ENCODE measurements at places on chromosomes 11 and 22.
A peak's percentile ranks its signal among the peaks of the same experiment; 100 is the strongest.

DNA sequence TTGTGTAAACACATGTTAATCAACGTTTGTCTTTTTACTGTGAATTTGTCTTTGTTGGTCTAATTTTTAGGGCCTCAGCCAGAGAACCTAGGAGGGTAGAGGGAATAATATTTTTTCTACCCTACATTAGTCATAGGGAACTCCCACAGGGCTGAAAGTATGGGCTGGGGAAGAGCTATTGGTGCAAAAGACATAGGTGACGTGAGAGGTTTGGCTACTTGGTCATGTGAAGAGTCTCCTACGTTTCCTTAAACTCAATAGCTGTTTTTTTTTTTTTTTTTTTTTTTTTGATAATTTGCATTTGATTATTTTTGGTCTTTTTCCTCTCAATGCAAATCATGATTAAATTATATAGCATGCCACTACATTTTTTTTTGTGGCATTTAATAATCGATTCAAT is 15.9 kb upstream of the MMP7 start:
- no peak for DNase-seq

DNA sequence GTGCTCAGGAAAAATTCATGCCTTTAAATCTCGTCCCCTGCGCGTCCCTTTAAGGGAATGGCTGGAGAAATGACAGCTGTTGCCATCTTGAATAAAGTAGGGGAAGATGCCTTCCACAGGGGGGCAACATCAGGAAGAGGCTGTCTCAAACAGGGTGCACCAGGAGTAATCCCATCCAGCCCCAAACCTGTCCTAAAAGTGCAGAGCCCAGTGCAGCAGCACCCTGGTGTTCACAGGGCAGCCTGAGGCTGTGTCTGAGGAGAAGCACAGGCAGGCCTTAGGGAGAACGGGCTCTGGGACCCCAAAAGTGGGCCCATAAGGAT is 10.8 kb upstream of the C11orf96 start:
- no peak for DNase-seq

- DNase-seq: no peak
These were observed 737 bp upstream of the STIP1 start for GRCh38 chr11:64185175-64185692.

- no peak for DNase-seq
These were observed 75.8 kb downstream of the NAT10 start for GRCh38 chr11:34181251-34181650.

DNA sequence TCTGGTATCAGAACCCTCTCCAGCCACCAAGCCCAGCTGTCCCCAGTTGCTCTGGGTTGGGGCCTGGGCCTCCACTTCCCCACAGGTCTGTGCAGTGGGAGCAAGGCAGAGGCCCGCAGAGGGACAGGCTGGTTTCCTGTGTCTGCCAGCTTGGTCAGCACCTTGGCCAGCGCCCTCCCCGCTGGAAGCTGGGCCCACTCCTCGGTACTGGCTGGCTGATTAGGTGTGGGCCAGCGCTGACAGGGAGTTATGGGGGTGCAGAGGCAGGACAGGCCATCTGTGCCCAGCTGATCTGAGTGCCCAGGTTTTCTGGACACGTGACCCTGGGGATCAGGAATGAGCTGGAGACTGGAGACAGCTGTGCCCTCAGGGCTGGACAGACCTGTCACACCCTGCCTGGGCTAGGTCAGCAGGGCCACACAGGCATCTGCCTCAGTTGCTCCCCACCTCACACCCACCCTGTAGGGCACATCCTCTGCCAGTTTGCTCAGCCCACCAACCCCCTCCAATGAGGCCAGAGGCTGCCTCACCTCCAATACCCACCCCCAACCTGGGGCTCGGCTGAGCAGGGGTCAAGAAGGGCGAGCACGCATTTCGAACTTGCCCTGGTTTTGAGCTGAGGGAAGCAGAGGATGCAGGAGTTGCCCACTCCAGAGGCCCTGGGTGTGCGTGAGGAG is 175.3 kb downstream of the IGLL1 start:
- DNase-seq: no peak

GRCh38 chr11:78465169-78465942 is 47.7 kb upstream of the GAB2 start:
- no peak for DNase-seq

- no peak for DNase-seq
These were observed 12.6 kb downstream of the CD5 start for GRCh38 chr11:61114913-61115312.

- no peak for DNase-seq
These were observed 12.5 kb downstream of the MGAT3 start for GRCh38 chr22:39469326-39469680.

- DNase-seq: peak; percentile 82
These were observed at the start of gene SLC25A22 for GRCh38 chr11:798093-798713. Gene SLC25A22 (minus strand): TSS chr11:798281. CDS start chr11:795006, 3,275 bp downstream.

DNA sequence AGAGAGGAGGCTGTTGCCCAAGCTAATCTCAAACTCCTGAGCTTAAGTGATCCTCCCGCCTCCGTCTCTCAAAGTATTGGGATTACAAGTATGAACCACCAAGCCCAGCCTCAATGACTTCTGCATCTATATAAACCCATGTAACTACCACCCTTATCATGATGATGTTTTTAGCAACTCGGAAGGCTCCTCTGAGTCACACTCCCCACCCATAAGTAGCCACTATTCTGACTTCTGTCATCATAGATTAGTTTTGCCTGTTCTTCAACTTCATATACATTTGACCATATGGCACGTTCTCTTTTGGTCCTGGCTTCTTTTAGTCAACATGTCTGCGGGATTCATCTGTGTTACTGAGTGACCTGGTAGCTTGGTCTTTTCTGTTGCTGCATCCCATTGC is 6.4 kb upstream of the FOSL1 start:
- DNase-seq: no peak

DNA sequence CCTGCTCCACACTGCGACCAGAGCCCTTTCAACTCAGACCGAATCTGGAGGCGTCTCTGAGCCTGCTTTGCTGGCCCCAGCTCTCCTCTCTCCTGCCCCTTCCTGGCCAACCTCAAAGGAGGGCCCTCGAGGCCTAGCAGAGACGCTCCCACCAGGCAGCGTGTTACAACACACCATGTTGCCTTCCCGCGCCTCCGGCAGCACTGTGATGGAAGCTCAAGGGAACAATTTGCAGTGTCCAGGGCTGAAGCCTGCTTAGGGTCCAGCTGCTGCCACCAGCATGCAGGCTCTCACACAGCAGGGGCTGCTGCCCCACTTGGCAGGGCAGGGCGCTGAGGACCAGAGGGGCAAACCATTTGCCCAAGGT is 18.4 kb downstream of the LINC01488 start:
- no peak for DNase-seq

GRCh38 chr22:32680277-32680676 is 121.2 kb upstream of the TIMP3 start:
- DNase-seq: no peak

DNA sequence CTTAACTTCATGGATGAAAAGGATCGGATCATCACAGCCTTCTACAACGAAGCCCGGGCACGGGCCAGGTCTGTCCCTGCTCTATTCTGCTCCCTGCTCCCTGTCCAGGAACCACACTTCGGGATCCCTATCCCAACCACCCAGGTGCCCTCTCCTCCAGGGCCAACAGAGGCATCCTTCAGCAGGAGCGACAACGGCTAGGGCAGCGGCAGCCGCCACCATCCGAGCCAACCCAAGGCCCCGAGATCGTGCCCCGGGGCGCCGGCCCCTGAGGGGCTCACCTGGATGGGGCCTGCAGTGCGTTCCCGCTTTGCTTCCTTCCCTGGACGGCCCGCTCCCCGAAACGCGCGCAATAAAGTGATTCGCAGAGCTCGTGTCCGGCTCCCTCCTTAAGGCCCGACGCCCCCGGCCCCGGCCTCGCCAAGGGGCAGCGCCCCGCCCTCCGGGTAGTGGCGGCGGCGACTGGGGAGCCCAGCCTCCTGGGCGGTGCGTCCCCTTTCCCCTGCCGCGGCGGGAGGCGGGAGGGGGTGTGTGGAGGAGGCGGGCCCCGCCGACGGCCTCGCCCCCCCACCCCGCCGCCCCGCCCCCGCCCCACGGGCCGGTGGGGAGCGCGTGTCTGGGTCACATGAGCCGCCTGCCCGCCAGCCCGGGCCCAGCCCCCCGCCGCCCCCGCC is at the start of gene VEGFB:
TSS of gene VEGFB (plus strand) at position 672 of the 674 bp plus-strand sequence. CDS start 250 bp downstream, outside the sequence.
- peak; percentile 56 for DNase-seq

- no peak for DNase-seq
These were observed 104.0 kb downstream of the APOL5 start for GRCh38 chr22:35821654-35822053.

GRCh38 chr11:101470881-101471520 is 112.8 kb downstream of the TRPC6 start:
- DNase-seq: no peak

DNA sequence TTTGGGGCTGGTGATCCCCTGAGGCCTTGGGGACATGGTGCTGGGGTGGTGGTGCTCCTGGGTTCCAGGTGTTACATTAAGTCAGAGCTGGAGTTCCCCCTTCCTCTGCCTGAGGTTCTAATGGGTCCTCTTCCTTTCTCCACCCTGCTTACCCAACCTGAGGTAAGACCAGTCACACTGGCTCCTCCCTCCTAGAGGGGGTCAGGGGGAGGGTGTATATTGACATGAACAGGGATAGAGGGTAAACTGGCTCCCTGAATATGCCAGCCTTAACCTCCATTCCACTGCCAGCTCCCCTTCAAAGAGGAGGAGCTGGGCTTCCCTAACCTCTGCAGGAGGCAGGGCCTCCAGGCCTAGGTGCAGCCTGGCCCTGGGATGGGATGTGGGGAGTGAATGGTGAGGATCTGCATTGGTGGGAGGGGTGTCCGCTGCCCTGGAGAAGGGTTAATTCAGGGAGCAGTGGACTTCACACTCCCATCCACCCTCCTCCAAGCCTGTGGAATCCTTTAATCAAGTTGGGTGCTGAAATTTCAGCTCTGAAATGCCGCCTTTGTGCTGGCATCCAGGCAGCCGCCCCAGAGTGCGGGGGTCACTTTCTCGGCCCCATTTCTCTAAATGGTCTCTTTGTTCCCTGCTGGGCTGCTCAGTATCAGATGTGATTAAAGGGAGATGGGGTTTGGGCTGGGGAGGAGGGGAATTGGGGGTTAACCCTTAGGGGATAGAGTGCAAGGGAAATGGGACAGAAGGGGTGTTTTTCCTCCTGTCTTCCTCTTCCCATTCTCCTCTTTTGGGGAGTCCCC is 15.2 kb downstream of the POLR2F start:
- no peak for DNase-seq

DNA sequence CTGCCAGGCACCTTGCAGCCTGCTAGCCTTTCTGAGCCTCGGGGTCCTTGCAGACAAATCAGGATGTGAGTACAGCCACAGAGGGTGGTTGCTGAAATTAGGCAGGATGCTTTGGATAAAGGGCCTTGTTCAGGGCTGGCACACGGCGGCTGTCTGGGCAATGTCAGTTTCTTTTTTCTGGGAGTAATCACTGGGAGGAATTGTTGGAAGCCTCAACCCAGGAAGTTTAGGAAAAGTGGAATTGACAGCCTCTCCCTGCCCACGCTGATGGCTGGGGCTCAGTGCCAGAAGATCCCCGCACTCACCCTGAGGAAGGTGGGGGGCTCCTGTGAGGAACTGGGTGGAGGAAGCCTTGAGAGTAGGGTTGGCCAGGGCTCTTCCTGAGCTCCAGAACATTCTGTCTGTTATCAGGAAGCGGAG is 37.4 kb downstream of the CD82 start:
- no peak for DNase-seq

DNA sequence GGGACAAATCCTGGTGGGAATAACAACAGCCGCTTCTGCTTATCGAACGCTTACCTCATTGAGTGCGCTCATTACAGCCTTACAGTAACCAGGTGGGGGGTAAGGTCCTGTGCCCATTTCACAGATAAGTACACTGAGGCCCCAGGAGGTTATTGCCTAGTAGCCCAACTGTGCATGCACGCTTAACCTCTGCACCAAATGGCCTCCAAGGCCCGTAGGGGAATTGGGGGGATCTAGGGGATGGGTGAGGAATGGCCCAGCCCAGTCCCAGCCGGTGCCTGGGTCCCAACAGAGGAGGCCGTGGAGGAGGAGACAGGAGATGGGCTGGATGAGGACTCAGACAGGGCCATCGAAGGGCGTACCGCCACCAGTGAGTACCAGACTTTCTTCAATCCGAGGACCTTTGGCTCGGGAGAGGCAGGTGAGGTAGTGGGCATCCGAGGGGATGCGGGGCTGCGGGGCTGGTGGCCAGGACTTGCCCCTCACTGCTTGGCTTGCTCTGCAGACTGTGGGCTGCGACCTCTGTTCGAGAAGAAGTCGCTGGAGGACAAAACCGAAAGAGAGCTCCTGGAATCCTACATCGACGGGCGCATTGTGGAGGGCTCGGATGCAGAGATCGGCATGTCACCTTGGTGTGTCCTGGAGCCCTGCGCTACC is 7.3 kb downstream of the F2 start:
- DNase-seq: no peak

- no peak for DNase-seq
These were observed 8.7 kb downstream of the TSKU start for GRCh38 chr11:76791861-76792260.

GRCh38 chr22:29917052-29917902 is 34.3 kb downstream of the MTMR3 start:
- DNase-seq: no peak

- DNase-seq: no peak
These were observed 56.5 kb upstream of the PRR5 start for GRCh38 chr22:44645531-44645930.

DNA sequence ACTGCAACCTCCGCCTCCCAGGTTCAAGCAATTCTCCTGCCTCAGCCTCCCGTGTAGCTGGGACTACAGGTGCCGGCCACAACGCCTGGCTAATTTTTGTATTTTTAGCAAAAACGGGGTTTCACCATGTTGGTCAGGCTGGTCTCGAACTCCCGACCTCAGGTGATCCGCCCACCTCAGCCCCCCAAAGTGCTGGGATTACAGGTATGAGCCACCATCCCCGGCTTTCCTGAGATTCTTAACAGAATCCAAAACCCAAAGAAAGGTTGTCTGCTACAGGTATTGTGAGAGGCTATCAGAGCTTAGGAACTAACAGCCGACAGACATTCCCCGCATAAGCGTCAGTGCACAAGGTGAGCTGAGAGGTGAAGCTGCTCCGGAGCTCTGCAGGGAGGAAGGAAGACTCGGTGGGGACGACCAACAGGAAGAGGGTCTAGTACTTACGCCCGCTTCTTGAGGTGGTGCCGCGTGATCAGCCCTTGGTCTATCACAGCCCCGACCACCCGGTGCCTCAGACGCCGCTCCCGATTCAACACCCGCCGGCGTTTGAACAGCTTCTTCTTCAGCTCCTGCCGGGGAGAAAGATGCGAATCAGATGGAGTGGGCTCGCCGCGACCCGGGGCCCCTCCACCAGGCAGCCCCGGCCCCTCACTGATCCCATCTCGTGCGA is 470 bp downstream of the C11orf98 start:
- DNase-seq: no peak

- no peak for DNase-seq
These were observed 16.3 kb downstream of the GRAP2 start for GRCh38 chr22:39917197-39917643.

DNA sequence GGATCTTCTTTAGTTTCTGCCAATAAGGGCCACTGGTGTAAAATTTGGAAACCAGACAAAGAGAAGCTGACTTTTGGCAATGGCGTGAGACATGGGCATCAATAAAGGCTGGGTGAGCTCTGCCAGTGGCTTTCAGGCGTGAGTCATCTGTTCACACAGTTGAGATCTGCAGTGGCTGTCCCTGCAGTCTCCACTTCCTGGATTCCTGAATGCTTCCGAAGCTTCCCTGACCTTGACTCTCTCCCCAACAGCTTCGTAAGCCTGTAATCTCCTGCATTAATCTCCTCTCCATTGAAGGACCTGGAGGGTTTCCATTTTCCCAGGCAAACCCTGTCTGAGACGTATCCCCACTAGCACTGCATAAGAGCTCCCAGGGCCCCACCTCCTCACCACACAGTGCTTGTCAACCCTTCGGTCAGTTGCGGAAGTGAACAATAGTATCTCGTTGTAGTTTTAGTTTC is 574.7 kb downstream of the TBC1D22A start:
- DNase-seq: no peak

- no peak for DNase-seq
These were observed 2.3 kb upstream of the RHOD start for GRCh38 chr11:67054346-67054835.

Measured in activated CD4-positive, alpha-beta T cell treated with anti-CD3 and anti-CD28 coated beads for 24 hours (primary cell).